ENCODE measurements at places on chromosomes 12 and 14.

GRCh38 chr12:126974779-126975178 is 1292.2 kb upstream of the TMEM132C start:
- DNase-seq, result no peak

- DNase-seq, result no peak
These were observed 88.5 kb downstream of the GXYLT1 start for GRCh38 chr12:42056130-42056529.

DNA sequence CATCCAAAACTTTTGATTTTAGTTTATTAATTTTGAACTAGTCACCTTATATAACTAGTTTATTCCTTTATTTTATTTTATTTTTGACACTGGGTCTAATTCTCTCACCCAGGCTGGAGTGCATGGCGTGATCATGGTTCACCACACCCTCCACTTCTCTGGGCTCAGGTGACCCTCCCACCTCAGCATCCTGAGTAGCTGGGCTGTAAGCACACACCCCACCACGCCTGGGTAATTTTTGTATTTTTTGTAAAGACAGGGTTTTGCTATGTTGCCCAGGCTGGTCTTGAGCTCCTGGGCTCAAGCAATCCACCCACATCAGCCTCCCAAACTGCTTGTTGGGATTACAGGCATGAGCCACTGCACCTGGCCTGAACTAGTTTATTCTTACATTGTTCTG is 17.3 kb downstream of the PCNX1 start:
- DNase-seq, result no peak

DNA sequence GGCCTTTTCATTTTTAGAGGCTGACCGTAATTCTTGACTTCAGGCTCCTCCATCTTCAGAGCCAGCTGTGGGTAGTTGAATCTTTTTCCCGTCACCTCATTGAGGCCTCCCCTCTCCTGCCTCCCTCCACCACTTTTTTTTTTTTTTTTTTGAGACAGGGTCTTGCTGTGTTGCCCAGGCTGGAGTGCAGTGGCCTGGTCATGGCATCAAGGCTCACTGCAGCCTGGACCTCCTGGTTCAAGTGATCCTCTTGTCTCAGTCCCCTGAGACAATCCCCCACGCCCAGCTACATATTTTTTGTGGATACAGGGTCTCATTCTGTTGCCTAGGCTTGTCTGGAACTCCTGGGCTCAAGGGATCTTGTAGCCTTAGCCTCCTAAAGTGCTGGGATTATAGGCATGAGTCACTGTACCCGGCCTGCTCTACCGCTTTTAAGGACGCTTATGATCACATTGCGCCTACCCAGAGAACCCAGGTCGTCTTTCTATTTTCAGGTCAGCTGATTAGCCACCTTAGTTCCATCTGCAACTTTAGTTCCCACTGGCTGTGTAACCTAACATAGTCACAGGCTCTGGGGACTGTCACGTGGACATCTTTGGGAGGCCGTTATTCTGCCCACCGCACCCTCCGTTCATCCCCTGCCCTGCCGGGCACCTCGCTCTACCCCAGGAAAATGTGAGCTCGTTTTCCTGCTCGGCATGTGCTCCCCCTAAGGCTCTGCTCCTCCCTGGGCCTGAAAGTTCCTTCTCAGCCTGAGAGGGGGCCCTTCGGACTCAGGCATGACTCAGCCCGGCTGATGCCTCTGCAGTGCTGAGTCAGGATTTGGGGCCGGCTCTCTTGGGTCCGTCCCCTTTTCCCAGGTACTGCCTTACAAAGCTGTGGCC is 13.4 kb downstream of the TNFAIP2 start:
- peak; percentile 73 for DNase-seq

- DNase-seq, result no peak
These were observed 81.1 kb upstream of the RFLNA start for GRCh38 chr12:124213666-124214347.

GRCh38 chr14:73467377-73467776 is 9.0 kb upstream of the NUMB start:
- DNase-seq, result no peak

- DNase-seq, result no peak
These were observed 1.1 kb downstream of the TPI1 start for GRCh38 chr12:6868211-6869048.

DNA sequence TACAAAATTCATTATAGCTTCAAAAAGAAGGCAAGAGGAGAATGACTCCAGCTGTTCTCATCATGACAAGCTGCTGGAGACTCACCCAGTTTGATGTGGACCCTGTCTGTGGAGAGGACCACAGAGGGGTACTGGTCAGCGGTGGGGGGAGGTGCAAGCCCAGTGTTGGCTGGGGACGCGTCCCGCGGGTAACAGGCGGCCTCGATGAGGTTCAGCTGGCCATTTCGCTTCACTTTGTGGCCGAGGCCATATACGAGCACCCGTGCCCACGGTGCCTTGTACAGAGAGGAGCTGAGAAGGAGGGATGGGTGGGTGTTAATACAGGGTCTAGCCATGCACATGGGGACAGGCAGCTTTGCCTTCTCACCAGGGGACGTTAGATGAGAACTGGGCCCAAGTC is 67.1 kb downstream of the TRAFD1 start:
- DNase-seq, result no peak

- peak; percentile 31 for DNase-seq
These were observed 262.0 kb downstream of the MED13L start for GRCh38 chr12:116015525-116015924.

- DNase-seq, result no peak
These were observed 73.1 kb downstream of the ADCK1 start for GRCh38 chr14:77872983-77873382.

Data from mammary epithelial cell (primary cell).